ENCODE measurements at places on chromosomes 11 and 22.

GRCh38 chr11:69121621-69122325, 34.0 kb upstream of the SMIM38 start:
- no peak for DNase-seq

- no peak for DNase-seq
Measured at GRCh38 chr22:26689513-26690301, 32.3 kb downstream of the MIAT start.

DNA sequence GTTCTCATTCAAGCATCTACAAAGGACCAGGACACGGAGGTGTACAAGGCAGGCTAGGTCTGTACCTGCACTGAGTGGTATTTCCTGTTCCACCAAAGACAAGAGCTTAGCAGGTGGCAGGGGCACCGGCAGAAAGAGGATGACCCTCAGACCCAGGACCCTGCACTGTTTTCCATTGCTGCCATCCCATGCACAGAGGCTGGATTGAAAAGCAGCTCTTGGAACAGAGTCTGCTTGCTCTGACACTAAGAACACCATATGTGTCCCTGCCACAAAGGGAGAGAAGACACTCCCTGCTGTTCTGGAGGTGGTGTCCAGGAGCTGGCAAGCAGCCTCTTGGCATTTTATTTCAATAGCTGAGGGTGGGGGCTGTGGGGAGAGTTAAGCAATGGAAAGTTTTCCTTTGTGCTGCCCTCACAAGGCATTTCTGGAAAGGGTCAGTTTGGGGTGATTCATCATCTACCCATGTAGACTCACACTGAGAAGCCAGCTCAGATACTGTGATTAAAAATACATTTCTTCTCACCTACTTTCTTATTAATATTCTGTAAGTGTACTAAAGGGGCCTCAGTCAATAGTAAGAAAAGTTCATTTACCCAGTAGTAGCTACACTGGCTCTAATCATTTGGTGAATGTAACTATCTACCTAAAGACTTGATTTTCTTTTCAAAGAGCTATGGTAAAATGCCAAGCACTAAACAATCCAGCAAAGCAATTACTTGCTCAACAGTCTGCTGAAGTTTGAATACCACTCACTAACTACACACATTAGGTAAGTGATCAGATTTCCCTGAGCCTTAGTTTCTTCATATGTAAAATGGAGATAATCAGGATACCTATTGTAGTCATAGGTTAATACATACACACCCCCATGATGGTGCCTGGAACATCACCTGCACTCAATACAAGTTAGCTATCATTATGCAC, 55.2 kb downstream of the SLC1A2 start:
- DNase-seq = peak; percentile 34

- no peak for DNase-seq
Measured at GRCh38 chr22:21682385-21683175, 16.8 kb downstream of the PPIL2 start.
